ENCODE measurements at places on chromosomes 16 and 17.

DNA sequence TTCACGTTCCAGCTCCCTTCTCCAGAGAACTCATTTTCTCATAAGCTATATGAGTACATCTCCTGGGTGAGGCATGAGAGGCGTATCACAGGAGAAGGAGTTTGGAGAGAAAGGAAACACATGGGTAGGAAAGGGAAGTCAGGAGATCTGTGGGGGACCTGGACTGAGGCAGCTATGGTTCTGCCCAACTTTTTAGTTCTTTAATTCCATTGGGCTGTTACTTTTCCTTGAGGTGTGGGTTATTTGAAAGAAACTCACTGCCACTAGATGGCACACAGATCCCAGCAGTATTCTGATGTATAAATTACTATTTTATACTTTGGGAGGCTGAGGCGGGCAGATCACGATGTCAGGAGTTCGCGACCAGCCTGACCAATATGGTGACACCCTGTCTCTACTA is 63.6 kb downstream of the NUP93 start:
- no peak for DNase-seq

DNA sequence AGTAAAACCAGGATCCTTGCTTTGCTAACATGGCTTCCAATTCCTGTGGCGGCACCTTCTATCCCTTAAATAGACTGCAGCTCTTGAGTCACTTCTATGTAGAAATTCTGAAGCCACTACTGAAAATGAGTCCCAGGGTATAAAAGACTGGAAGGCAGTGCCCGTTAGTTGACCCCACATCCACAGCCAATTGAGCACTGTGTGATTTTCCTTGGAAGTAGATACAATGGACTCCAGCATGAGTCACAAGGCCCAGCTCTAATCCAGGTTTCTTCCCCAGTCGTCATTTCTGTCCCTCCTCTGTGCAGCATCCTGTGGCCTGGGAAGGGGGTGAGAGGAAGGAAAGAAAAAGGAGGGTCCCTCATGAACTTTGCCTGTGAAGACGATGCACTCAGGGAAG is 69.5 kb downstream of the HLF start:
- DNase-seq = no peak

DNA sequence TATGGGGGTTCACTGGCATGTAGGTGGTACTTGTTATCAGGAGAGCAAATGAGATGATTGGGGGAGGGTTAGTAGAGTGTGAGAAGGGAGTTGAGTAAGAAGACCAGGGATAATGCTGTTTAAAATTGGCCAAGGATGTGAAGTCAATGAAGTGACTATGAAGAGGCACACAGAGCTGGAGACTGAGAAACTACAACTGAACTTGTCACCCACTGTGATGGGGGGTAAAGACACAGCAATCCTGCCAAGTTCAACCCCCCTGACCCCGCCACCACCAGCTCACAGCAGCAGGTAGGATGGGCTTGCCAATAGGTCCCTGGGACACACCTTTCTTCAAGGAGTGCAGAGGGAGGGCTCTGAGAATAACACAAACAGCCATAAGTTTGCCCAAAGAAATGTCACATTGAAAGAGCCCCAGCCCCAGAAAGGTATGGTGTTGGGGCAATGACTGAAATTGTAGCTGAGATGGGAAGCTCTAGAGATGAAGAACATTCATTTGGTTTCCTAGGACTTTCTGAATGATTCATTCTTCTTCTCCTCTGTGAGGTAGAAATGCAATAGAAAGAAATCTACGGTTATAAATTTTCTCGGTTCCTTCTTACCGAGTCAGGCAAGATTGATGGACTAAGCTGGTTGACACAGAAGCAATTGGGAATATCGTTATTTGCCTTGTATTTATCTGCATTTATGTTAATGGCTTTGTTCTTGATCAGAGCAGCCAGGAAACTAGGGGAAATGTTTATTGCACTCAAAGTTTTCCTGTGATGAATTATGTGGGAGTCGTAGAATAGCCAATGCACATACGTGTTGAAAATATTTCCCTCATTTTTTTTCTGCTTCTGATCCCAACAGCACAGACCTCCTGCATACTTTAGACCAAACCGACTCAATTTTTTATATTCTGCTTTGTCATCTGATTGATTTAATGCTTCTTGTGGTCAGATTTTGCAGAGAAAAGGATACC is 595.2 kb upstream of the CDH11 start:
- no peak for DNase-seq

DNA sequence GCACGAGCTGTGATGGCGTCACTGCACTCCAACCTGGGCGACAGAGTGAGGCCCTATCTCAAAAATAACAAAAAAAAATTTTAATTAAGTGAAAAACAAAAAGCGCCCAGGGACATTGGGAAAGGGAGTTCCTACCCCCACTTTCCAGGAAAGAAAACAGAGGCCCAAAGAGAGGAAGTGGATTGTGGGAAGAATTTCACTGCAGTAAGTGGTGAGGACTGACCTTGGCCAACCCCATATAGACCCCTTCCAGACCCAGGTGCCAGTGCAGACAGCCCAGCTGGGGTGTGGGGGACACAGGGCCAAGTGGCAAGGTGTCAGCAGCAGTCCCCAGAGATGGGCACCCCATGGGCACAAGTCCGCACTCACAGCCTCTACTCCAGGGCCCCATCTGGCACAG is 29.0 kb upstream of the KRT17 start:
- DNase-seq = no peak

DNA sequence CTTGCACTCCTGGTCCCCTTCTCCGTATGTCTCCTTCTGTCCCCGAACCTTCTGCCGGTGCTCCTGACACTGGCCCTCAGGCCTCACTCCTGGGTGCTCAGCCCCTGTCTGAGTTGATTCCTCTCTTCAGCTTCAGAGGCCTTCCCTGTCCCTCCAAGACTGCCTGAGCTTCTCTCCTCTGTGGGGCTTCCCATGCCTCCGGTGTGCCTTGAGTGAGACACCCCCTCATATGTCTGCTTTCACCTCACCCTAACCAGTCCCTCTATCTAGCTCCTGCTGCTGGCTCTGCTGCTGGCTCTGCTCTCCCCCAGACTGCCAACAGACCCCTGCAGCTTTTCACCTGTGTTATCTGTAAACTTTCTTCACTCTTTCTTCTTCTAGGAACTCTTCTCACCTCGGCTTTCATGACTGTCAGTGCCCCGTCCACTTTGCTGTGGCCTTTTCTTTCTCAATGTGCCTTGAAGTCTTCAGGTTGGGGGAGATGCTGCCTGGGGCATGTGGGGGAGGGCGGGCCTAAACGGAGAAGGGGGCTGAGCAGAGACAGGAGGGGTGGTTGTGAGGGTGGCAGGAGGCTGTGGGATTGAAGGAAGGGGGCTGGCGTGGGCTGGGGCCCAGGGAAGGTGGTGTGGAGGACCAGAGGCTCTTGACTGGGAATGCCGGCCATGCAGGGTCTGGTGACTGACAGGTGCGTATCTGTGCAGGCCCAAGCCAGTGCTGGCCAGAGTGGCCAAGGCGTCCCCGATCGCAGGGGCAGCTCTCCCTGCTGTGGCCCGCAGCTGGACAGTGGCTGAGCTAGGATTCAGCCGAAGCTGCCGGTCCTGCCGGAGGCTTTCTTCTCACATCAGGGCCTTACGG is 81.3 kb downstream of the METRNL start:
- DNase-seq = no peak

DNA sequence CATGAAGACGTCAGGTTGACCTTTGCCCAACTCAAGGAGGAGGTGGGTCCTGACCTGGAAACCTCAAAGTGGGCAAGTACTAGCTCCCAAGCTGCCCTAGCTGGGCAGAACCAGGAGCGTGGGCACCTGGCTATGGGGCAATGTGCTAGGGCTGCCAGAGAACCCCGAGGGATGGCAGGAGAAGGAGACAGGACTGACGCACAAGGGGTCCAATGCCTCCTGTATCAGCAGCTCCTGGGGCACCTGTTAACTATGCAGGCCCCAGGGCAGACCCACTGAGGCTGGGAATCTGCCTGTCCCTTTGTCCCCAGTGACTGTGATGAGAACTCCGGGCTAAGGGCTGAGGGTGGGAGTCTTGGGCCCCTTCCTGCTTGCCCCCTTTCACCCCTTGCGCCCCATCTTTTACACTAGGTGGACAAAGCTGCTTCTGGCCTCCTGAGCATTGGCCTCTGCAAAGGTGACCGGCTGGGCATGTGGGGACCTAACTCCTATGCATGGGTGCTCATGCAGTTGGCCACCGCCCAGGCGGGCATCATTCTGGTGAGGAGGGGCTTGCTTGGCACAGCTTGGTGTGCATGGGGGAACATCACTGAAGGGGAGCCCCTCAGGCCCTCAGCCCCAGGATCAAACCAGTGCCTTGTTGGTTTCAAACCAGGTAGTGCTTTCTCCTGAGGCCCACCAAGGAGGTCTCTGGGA is 7.7 kb downstream of the CHAD start:
- DNase-seq = no peak

DNA sequence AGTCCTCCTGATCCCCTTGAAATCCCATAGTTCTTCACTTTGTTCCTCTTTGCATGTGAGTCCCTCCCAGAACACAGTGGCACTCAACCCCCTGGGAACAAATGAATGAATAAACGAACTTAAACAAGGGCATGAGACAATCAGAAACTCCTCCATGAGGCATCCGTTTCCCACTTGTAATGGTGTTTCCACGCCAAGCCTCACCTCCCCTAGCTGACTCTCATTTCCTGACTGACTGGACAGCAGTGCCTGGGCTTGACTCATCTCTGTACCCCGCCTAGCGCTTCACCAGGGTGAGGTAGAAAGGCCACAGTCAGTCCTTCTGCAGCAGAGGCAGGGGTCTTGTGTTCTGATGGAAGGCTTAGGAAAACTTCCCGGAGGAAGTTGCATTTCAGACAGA is 14.2 kb downstream of the KIF1C start:
- DNase-seq = peak; percentile 37

GRCh38 chr17:64491034-64491860 is 5.6 kb downstream of the POLG2 start:
- peak; percentile 62 for DNase-seq

DNA sequence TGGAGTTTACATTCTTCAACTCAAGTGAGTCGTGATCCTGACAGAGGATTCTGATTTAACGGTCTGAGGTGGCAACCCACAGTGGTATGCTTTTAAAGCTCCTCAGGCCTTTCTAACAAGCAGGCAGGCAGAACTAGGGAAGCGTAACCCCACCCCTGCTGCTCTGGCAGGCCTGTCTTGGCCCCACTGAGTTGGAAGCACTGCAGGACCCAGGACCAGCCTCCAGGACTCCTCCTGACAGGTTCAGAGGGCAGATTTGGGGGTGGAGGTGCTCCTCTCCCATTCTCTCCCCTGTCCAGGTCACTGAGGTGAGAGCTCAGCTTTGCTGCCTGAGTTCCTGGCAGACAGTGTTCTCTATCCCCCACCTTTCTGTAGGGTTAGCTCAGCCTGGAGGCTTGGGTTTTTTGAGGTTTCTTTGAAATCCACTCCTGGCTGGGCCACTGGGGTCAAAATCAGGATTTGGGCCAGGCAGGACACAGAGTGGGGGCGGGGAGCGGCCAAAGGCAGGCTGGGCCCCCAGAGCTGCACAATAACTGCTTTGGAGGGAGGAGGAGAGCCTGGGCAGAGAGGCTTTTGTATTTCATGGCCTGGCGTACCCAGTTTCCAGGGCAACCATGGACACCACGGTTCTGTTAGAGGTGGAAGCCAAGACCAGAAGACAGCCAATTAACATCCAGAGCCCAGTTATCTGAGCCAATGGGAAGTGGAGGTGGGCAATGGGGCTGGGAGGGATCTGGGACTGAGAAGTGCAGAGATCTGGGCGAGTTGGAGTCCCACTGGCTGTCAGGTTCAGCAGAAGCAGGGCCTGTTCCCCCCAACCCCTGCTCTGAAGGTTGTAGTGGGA is 9.5 kb downstream of the MRPL27 start:
- DNase-seq = no peak

- peak; percentile 51 for DNase-seq
Observed at GRCh38 chr17:6666077-6666521, 14.5 kb downstream of the C17orf100 start.

DNA sequence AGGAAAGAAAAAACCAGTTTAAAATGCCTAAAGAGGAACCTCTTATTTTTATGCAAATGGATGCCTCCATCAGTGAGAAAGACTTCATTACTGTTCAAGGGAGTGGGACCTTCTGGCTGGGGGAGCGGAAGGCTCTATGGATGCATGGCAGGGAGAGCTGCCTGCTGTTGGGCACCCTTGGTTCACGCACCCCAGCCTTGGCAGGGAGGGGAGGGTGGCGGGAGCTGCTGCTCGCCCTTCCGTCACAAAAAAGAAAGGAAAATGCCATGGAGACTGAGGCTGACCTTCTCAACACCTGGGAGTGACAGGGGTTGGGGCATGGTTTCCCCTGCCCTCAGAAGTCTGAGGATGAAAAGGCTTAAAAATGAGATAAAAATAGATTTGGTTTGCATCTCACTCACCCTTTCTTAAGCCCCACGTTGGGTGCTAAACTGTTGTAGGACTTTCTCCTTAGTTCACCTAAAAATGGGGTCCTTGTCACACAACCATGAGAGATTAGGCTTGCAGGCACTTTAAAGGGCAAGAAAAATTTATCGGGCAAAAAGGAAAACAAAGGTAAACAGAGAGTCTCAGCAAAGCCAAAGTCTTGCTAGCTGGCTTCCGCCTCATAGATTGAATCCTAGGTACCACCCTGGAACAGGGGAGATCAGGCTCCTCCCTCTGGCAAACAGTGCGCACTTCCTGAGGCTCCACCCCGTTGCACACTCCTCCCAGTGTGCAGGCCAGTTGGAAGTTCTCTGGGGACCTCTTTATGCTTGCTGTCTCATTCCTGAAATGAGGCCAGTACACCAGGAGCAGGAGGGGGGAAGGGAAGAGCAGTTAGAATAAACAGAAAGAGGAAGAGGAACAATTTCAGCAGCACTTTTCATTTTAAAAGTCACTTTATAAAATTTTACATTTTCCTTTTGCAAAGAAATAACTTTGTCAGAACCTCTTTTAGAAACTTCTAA is 31.6 kb downstream of the PHKB start:
- peak; percentile 37 for DNase-seq

GRCh38 chr17:37488607-37489196 is 989 bp upstream of the DUSP14 start:
- DNase-seq = peak; percentile 64

DNA sequence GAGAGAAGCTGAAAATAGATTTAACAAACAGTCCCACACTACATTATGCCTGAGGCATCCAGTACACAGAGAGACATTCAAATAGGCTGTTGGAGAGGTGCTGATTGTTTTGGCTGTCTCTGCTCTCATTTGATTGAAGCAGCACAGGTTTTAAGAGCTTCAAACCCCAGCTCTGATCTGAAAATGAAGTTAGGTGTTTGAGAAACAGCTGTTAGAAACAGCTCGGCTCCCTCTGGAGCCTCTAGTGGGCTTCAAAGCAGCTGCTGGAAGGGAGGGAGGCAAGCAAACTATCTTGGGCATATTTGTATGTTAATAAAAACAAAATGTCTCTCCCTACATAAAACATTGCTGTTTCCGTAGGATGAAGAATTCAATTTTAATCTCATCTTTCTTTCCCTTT is 607.3 kb upstream of the GOT2 start:
- no peak for DNase-seq

DNA sequence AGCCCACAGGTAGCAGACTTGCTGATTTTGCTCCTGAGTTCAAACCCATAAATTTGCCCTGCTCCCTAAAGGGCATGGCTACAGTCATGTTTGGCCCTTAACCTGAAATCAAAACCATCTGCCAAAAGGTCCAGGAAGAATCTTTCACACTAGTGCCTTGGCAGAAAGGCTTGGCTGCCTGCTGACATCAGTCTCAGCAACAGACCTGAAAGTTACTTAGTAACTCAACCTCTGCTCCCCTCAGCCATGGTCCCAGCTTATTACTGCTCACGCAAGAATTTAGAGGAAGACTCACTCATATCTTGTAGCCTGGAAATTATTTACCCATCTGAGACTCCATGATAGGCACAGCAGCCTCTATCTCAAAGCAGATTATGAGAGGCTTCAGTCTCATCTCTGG is 98.0 kb upstream of the KIF2B start:
- no peak for DNase-seq

All from stimulated activated naive CD8-positive, alpha-beta T cell treated with anti-CD3 and anti-CD28 coated beads, Interleukin-15, Interleukin-2, amounts not matched to agents 100 U/mL and 50 U/mL, for 24 hours (primary cell).